Fibroblast of skin of left biceps (primary cell): ENCODE measurements at places on chromosomes 13 and 19.

DNA sequence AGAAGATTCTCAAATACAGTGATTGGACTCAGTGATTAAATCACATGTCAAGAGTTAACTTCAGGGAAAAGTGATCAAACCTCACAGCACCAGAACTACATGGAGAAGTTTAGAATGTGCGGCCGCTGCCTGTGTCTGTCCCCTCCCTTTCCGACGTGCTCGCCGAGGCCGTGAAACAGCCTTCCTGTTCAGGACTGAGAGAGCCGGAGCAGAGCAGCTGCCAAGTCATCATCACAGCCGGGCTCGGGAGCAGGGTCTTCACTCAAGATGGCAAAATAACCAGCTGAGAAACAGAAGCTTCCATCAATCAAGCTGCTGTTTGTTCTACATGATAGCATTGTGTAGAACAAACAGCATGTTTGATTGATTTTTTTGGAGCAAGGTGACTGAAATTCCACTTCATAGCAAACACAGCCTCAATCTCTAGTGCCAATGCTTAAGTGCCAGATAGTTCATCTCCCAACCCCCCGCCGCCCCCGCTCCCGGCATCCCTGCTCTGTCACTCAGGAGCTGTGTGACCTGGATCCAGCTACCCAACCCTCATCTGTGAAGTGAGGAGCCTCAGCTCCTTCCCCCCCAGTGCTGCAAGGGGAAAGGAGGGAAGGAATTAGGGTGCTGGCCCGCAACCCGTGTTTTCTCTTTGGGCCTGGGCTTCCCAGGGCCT lies 70.6 kb downstream of the HSPH1 start:
- no peak for DNase-seq

DNA sequence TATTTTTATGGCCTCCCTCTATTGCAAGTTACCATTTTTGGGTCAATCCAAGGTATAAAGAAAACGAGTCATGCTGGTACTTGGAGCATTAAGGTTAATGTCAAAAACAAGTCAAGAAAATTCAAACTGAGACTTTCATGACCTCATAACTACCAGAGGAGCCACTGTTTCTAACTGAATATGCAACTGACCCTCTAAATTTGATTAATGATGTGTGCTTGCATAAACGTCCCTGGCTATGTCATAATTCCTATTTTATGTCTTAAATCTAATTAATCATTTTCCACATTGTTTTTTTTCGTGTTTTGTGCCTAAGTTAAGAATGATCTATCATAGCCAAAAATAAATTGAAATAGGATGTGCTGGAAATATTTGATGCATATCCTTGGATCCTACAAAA lies 396.7 kb upstream of the GPC6 start:
- no peak for DNase-seq

DNA sequence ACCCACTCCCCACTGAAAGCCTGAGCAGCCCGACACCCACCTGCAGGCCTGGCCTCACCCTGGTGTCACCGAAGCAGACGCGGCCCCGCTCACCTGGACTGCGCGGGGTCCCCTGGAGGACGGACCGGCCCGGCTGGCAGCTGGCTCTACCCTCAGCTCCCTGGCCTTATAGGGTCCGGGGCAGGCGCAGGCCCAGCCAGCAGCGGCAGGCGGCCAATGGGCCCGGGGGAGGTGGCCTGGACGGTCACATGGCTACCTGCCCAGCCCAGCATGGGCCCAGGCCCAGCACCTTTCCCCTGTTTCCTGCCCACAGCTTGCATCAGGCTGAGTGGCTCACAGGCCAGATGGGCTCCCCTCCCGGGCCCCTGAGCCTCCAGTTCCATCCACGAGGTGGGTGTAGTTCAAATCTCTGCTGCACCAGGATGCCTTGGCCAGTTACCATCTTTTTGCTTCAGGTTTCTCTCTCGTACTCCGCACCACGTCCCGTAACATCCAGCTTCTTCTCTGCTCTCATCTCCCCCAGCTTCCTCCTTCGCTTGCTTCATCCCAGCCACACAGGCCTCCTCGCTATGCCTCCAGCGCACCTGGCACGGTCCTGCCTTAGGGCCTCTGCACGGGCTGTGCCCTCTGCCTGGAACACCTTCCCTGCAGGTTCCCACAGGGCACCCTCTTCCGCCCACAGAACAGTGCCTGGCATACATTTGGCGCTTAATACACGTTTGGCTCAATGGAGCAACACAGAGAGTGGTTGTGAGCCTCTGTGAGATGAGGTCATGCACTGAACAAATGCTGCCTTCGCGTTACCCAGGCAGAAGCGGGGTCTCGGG lies at the start of gene PLIN4:
Gene PLIN4, minus strand, starts transcription at position 142 of the 827 bp plus-strand sequence. CDS start 214 bp downstream, outside the sequence.
- DNase-seq, result no peak

GRCh38 chr13:39407786-39408185 lies 195.2 kb downstream of the LHFPL6 start:
- no peak for DNase-seq
